ENCODE measurements at places on chromosomes 3 and 15.

GRCh38 chr3:94472511-94472910, 409.6 kb downstream of the NSUN3 start:
- ATAC-seq = no peak

DNA sequence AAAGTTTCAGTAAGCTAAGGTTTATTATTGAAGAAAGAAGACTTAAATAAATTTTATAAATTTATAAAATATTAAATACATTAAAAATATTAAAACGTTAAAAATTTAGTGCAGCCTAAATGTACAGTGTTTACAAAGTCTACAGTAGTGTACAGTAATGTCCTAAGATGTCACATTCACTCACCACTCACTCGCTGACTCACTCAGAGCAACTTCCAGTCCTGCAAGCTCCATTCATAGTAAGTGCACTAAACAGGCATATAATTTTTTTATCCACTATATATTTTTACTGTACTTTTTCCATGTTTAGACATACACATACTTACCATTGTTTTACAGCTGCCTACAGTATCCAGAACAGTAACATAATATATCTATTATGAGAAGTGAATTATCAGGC, 51.5 kb downstream of the TJP1 start:
- ATAC-seq = no peak

- peak; percentile 51 for ATAC-seq
Observed at GRCh38 chr3:45109771-45110508, 36.2 kb downstream of the CDCP1 start.

DNA sequence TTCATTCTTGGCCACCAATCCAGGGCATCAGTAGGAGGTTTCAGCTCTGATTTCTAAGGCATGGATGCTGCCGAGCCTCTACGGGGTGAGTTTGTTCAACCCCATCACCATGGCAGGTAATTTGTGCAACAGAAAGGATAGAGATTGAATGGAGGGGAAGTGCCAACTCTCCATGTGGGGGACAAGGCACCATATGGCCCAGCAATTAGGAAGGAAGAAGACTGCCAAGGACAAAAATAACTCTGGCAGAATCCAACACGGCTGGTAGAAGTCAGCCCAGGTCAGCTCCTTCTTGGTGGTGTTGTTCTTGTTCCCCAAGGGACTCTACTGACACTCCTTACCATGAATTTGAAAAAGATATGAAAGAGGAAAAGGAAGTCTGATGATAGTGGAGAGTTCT, 503.9 kb downstream of the MAGI1 start:
- ATAC-seq = no peak

DNA sequence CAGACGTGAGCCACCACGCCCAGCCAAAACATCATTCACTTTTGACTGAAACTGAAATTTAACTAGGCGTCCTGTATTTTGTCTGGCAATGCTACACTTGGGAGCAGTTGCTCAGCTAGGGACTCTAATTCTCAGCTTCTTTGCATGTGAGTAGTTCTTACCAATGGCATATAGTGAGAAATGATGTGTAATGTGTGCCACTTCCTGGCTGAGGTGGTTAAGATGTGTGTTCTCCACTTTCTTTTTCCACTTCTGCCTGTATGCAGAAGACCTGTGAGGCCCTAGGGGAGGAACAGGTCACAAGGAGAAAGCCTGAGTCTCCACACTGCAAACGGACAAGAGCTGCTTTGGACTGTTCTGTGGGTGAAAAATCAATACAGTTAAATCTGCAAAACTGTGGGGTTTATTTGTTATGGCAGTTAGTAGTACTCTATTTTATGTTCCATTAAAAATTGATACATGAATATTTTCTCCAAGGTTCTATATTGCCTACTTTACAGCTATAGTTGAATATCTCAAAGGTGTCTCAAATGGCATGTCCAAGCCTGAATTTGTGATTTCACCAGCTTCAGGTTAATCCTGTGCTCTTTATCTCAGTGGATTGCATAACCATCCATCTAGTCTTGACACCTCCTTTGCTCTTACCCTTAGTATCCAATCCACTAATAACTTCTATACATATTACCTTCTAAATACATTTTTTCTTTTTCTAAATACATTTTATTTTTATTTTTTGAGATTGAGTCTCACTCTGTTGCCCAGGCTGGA, 59.3 kb downstream of the NR1D2 start:
- peak; percentile 98 for ATAC-seq

Data from activated T-helper 17 cell treated with anti-CD3 and anti-CD28 coated beads, Interleukin-2, amount 50 U/mL, for 72 hours (primary cell).